AG08395 (cell line): ENCODE measurements at places on chromosomes 2 and 18.

DNA sequence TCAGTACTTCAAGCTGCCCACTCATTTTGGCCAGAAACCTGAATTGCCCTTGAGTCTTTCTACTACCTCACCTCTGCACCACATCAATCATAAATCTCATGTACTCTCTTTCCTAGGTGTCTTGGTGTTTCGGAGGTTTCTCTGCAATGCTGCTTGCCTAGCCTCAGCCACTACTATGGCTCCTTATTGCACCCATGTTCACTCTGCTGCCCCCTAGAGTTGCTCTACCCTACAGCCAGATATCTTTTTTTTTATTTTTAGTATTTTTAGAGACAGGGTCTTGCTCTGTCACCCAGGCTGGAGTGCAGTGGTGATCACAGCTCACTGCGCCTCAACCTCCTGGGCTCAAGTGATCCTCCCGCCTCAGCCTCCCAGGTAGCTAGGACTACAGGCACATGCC is 413.0 kb downstream of the PTPRM start:
- DNase-seq = no peak

GRCh38 chr2:190065839-190066238 is 3.3 kb upstream of the MSTN start:
- DNase-seq = no peak

DNA sequence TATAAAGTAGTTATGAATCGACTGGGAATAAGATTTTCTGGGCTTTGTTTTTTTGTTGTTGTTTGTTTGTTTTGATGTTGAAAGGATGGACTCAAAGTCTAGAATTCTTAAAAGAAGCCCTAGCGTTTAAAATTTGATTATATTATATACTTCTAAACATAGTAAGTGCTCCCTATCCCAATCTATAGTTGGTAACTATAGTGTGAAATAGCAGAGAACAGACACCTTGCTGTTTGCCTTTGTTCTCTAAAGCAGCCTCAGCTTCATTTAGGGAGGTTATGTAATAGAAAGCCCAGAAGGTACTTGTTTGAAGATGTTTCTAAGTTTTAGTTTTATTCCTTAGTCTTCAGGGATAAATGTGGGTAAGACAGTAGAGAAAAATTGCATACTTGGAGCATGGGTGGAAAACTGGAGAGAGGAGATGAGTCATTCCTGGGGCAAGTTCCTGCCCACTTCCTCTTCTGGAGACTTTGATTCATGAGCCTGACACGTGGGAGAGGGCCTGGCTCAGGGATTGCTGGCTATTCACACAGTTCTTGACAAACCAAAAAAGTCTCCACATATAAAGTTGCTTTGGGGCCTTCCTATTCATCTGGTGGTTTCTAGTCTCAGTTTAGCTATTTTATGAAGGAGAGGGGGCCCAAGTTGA is 131.9 kb downstream of the MYO1B start:
- peak; percentile 88 for DNase-seq

- DNase-seq = no peak
These were observed 343.9 kb upstream of the MMADHC start for GRCh38 chr2:149931486-149931885.
